Skeletal muscle cell (primary cell): ENCODE measurements at places on chromosomes 16 and 17.

DNA sequence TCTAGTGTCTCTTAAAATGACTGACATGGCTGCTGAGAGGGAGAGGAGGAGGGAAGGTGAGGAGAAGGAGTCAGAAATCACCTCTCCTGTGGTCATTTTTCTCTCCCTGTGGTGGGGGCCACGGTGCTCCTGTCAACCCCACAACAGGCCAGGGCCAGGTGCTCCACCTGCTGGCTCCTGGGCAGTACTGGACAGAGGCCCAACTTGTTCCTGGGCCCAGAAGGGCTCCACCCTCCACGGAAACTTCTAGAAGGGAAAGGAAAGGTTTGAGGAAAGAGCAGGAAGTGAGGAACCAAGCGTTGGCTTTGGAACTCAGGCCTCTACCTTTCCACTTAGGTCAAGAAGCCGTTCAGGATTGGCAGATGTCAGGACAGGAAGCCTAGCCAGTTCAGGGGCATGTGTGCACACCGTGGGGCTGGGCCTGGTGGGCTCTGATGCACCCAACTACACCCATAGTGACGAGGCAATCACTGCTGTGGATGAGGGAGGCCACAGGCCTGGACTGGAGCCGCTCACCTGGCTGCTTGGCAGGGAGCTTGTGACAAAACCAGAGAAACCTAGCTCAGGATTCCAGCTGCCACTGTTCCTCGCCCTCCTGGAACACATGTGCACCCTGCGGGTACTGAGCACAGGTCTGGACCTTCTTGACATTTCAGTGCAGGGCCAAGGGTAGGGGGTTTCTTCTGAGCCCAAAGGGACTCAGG lies 36.1 kb downstream of the WNT3 start:
- no peak for DNase-seq

GRCh38 chr16:89554343-89554742 lies 6.1 kb upstream of the RPL13 start:
- DNase-seq = no peak

DNA sequence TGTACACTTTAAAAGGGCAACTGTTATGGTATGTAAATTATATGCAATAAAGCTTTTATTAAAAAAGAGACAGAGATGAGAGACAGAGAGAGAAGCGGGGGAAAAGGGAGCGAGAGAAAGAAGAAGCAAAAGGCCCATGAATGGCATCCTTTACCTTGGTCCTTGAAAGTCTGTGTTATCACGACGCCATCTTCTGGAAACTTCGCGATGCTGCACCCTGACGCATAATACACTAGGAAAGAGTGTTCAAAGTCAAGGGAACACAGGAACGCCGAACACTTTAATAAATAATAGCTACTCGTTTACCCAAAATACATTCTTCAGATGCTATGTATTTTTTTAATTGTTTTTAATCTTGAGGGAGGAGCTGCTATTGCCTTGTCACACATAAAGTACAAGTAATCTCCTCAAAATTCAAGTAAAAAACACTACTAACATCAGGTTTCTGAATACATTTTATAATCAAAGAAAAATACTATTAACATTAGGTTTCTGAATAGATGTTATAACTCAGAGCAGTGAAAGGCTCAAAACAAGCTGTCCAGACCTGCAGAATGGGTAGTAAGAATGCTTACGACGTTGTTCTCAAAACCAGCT lies 23.0 kb upstream of the SLC38A8 start:
- DNase-seq = no peak

DNA sequence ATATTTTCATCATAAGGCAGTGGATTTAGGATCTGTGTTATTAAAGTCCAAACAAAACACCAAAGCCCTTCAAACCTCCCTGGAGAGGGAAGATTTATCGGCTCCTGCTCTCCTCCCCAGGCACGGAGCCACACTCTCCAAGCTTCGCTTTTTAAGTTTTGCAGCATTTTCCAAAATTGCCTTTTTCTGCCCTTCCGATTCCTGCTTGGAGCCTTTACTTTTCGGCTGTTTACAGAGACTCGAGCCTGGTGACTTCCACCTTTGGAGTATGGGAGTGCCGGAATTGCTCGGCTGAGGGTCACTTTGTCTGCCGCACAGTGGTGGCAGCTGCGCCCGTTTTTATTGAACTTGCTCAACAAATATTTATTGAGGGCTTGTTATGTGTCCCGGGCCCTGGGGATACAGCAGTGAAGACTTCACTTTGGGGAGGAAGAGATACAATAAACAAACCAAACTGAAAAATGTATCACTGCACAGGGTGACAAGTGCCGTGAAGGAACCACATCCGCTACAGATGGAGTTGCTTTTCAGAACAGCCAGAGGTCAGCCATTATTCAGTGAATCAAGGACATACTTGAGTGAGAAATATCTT lies 185.5 kb downstream of the NTN1 start:
- DNase-seq = no peak

DNA sequence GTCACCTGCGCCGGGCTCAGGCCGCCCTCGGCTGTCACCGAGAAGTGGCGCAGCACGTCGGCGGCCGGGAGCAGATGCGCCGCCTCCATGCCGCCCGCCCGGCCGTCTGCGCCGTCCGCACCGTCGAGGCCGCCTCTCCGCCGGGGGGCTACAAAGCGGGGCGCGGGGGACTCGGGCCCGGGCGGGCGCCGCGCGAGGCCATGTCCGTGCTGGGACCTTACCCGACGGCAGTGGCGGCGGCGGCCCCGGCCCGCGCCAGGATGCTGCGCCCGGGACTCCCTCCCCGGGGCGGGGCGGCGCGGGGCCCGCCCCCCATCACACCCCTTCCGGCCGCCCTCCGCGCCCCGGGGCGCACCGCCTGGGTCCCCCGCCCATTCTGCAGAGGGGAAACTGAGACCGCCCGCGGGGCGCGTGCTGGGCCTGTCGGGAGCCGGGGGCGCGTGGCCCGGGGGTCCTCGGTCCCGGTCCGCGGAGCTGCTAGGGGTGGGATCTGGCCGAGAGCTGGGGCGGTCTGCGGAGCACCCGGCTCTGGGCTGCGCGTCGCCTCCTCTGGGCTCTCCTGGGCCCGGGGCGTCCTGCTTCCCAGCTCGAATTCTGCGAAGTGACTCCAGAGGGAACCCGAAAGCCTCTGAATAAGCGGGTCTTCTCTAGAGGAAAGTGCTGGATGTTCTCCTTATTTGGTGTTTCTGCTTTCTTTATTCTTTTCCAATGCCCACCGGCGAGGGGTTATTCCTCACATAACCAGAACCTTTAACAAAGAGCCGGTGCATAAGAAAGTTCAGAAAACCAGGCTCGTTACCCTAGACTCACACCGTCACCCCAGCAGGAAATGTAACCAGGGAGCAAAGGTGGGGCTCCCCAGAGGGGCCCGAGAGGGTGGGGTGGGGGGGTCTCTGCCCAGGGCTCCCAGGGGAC lies at the start of gene ATP2A3:
ATP2A3 (minus strand) TSS at position 235 of the 915 bp plus-strand sequence; CDS start at position 89, 146 bp downstream.
- DNase-seq = no peak

DNA sequence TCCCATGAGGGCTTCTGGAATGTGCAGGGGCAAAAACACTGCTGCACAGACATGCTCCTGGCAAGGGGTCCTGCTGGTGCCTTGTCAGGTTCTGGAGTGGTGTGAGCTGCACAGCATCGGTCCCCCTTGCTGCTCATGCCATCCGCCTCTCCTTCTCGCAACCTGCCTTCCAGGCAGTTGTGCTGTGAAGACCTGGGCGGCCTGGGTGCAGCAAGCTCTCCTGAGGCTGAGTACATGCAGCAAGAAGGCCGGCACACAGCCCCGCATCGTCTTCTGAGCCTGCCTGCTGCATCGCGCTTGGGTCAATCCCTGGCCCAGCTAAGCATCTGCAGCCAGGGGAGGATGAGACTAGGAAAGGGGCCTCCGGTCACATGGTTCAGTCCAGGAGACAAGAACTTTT lies 478 bp upstream of the TRPV1 start:
- DNase-seq = no peak

- DNase-seq = peak; percentile 20
Observed at GRCh38 chr16:27374804-27375425, 27.1 kb upstream of the IL21R start.

DNA sequence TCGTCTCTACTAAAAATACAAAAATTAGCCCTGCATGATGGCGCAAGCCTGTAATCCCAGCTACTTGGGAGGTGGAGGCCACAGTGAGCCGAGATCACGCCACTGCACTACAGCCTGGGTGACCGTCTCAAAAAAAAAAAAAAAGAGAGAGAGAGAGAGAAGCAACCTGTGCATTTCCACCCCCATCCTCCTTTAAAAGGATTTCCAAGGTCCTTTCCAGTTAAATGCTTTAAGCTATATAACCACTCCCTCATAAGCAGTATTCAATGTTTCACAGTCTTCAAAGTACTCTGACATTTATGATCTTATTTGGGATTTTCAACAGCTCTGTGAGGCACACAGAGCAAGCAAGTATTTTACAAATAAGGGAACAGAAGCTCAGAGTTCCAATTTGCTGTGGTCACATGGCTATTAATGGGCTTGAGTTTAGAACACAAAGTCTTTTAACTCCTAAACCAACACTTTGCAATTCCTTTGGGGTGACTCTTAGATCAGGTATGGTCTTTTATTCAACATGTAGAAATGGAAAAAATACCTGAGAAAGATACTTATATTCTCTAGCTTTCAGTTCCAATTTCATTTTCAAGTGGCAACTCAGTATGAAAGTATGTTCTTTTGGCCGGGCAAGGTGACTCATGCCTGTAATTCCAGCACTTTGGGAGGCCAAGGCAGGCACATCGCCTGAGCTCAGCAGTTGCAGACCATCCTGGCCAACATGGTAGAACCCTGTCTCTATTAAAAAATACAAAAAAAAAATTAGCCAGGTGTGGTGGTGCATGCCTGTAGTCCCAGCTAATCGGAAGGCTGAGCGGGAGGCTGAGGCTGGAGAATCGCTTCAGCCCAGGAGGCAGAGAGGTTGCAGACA lies 31.3 kb downstream of the SPOP start:
- peak; percentile 37 for DNase-seq

DNA sequence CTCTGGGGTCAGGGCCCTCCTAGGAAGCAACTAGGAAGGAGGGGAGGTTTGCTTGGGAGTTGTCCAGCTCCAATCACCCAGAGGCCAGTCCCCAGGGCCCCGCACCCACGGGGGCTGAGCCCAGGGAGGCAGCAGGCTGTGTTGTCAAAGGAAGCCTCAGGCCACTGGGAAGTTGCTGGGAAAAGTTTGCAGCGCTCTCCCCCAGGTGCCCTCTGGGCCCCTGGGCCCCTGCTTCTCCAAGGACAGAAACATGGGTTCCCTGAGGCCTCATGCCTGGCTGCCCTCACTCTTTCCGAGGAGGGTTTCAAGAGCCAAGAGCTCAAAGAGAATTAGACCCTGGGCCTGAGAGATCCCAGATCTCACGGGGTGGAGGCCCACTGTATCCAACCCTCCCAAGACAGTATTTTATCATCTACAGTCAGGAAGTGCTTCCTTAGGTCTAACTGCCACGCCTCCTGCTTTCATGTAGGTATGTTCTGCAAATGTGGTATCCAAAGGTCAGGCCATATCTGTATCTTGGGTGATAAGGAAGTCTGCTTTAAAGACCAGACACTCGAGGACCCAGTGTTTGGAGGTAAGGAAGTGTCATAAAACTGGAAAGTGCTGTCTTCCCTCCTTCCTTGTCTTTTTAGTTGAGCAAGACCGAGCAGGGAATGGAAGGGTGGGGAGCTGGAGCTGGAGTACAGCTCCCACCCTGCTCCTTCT lies 44.2 kb upstream of the ZNF423 start:
- no peak for DNase-seq

DNA sequence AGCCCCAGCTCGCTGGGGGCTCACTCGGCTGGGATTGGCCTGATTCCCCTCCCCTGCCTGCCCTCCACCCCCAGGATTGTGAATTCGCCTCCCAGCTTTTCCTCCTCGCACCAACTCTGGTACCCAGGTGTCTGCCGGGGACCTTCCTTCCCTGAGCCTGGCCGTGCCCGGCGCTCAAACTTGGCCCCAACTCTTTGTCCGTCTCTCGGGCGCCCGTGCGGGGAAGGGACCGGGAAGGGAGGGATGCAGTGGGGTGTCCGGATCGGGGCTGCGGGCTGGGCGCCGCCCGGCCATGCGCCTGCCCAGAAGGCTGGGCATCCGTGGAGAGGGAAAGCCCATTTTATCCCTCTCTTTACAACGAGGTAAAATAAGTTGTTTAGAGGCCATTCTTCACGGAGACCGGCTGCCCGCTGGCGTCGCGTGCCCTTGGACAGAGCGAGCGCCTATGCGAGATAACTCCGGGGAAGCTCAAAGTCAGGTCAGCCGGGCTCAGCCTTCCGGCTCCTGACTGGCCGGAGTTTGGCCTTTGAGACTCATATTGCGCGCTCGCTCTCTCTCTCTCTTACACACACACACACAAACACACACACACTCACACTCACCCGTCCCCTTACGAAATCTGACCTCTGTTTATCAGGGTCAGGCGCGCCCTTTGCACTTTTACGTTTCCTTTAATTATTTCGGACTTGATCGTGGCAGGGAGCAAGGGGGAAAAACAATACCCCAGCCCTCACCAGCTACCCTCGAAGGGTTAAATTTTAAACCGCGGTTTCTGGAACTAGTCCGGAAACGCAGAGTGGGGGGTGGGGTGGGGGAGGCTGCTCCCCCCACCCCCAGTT lies 774 bp upstream of the MAF start:
- DNase-seq = no peak

GRCh38 chr16:25771812-25772568 lies 80.2 kb downstream of the HS3ST4 start:
- DNase-seq = no peak

- no peak for DNase-seq
Observed at GRCh38 chr16:52573365-52574299, 26.7 kb upstream of the TOX3 start.
